ENCODE measurements at places on chromosomes 4 and X.

GRCh38 chr4:87035881-87036509, 101.2 kb downstream of the AFF1 start:
- DNase-seq = no peak

GRCh38 chr4:162841753-162842152, 324.9 kb downstream of the NAF1 start:
- no peak for DNase-seq

GRCh38 chrX:68179355-68179754, 253.9 kb downstream of the OPHN1 start:
- no peak for DNase-seq

GRCh38 chr4:10856271-10856782, 171.8 kb upstream of the CLNK start:
- DNase-seq = no peak

- DNase-seq = no peak
Observed at GRCh38 chr4:2886622-2887021, 43.0 kb downstream of the ADD1 start.

DNA sequence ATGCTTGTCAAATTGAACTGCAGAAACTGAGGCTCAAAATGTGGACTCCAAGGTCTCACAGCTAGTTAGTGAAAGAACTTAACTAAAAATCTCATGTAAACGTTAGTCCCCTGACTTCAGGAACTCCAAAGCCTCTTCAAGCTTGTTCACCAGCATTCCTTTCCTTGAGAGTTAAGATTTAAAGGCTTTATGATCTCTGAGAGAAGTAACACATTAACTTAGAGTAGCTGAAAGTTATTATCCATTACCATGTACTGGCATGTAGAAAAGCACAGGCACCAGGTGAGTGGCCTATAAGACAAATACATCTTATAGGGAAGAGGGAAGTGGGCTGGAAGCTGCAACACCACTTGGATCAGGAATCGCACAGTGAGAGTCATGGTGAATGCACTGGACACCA, 15.3 kb downstream of the PARM1 start:
- no peak for DNase-seq

DNA sequence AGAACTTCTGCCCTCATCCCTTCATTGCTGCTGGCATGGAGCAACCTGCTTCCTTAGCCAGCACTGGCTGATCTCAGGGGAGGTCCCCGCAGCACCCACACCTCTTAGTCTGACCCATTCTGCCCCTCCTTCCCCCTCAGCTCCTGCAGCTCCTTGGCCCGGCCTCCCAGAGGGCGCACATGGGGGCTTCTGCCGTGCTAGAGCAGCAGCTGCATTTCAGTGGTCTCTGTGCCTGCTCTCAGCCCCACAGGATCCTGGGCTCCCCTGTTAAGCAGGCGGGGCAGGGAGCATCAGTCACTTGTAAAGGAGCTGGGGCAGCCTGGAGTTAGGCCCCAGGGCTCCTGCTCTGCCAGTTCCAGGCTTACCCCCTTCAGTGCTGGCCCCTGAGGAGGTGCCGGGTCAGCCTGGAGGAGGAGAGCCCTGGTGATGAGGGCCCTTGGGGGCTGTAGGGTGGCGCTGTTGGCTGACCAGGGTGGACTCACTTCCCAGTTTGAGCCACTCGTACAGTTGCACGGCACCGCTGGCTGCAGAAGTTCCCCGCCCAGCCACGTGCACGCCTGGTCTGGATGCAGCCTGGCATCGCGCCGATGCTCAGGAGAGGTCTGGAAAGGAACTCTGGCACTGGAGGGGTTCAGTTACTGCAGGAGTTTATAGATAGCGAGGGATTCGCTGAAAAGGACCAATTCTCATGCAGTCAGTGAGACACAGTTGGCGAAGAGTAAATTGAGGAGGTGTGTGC, 85.1 kb upstream of the PSAPL1 start:
- no peak for DNase-seq

DNA sequence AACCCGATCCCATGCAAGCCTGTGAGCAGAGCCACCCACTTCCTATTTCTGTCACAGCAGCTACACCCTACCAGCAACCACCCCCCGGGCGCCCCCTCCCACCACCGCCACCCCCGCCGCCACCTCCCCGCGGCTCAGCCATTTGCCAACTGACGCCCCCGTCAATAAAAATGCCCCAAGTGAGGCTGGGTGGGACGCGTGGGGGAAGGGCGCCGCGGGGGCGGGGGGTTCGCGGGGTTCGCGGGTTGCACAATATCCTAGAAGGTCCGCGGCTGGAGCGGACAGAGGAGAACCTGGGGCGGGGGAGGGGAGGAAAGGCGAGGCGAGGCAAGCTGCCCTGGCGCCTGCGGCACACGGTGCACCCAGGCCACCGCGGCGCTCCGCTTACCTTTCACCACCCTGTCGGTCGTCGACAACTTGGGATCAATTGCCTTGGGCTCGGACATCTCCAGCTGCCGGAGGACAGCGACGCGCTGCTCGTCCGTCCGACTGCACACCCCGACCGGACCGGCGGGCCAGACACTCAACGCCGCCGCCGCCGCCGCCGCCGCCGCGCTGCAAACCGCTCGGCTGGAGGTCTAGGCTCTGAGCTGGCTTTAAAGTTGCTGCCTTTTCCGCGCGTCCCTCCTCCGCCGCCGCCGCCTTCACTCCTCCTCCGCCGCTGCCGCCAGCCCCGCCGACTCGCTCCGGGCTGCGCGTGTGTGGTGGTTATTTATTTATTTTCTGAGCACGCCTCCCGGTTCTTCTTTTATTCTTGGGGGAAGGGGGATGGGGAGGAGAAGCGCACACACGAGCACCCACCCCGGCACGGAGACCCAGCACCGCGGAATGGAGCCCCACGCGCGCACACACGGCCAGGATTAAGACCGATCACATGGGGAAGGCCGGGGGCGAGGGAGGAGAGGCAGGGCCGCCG, 717 bp downstream of the PPP3CA start:
- peak; percentile 61 for DNase-seq

GRCh38 chr4:73589261-73589847, 30.9 kb downstream of the RASSF6 start:
- DNase-seq = no peak

DNA sequence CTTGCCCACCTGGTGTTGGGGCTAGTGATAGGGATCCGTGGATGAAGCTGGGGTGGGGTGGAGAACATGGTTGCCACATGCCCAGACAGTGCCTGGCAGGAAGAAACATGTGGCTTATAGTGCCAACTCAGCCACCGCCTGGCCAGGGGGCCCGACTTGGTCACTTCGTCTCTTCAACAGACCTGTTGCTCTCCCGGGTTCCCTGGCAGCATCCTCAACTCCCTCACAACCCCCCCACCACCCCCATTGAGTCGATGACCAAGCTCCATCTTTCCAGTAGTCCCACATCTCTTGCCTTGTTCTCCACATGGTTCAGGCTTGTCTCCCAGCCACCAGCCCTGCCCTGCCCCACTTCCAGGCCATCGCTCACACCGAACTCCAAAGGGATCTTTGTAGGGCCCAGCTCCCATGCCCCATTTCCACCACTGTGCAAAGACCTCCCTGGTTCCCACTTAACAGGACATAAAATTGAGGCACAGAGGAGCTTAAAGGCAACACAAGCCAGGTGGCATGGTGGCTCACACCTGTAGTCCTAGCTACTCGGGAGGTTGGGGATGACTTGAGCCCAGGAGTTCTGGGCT, 7.8 kb downstream of the PNCK start:
- DNase-seq = no peak

- DNase-seq = no peak
Observed at GRCh38 chr4:170088716-170089115, 1.0 kb downstream of the AADAT start.

All from left ventricle myocardium inferior (tissue), 1 donor.